ENCODE measurements at places on chromosomes 6 and 20. TPM values are rescaled to one million over a fixed set of nuclear protein-coding genes. Genes with fewer than 3 reads are reported as not detected.

DNA sequence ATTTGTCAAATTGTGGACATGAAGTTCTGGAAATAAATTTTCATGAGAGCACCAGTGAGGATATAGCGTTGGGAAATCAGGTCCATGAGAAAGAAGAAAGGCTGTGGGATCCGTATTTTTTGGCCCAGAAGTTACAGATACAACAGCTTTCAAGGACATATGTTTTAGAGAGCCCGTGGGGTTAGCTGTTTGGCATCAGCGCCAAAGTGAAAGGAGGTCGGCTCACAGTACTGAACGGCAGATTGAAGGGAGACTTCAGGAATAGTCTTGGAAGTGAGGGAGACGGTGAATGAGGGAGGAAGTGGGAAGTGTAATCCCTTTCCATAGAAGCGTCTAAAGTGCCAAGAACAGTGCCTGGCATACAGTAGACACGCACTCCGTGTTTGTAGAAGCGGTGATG, 31.8 kb downstream of the ZDHHC14 start:
- DNase-seq, result no peak

GRCh38 chr20:17457588-17458190, 73.5 kb downstream of the BFSP1 start:
- DNase-seq, result no peak

DNA sequence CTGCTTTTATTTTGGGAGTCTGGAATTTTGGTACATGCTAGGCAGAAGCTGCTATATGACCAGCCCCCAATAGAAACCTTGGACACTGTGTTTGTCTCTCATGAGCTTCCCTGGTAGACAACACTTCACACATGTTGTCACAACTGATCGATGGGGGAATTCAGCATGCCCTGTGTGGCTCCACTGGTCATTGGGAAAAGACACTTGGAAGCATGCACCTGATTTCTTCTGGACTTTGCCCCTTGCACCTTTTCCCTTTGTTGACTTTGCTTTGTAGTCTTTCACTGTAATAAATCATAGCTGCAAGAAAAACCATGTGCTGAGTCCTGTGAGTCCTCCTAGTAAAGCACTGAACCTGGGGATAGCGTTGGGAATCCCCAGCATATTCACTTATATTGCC, 7.9 kb upstream of the WFDC10A start:
- DNase-seq, result no peak

GRCh38 chr6:30157581-30157980, 3.4 kb downstream of the TRIM10 start:
- no peak for DNase-seq

GRCh38 chr6:131787766-131788712, 19.8 kb upstream of the ENPP1 start:
- DNase-seq, result no peak

DNA sequence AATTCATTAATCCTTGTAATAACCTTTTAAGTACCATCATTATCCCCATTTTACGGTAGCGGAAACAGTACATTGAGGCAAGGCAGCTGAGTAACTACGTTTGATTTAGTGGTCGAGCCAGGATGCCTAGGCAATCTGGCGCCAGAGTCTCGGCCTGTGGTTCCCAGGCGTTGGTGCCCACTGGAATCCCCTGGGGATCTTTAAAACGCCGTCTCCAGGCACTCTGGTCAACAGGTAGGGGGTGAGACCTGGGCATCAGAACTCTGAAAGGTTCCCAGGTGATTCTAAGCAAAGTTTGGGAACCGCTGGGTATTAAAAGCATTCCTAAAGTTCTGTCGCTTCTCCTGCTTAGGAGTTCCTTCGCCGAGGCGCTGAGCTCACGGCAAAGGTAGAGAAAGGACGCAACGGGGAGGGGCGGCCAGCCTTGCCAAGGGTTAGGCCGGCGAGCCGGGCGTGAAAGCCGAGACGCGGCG, 939 bp downstream of the DTNBP1 start:
- DNase-seq, result no peak

- no peak for DNase-seq
Observed at GRCh38 chr6:13248994-13249393, 79.3 kb downstream of the TBC1D7 start.

DNA sequence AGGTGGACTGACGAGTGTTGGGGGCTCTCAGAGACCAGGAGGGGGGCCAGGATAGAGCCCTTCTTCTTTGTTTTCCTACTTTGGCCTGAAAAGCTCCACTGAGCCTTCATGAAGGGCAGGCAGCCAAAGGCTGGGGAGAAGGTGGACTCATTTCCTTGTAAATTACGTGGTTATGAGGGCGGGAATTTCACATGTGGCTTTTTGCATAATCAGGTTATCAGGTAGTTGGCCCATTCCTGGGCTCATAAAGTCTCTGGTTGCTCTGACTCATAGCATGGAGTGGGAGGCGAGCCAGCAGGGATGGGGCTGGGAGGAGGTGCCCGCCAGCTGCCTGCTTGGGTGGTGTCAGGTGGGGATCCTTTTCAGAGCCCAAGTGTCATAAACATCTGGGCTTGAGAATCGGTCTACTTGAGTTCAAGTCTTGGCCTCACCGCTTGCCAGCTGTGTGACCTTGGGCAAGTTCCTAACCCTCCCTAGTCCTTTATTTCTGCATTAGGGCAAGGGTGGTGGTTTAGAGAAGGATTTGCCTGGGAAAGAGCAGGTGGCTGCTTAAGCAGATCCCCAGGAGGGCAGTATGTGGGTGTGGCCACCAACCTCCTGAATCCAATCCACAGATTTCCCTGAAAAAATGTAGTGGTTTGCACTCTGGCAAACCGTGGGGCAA, 26.5 kb upstream of the RNF24 start:
- DNase-seq, result peak; percentile 73

GRCh38 chr20:2006452-2007361, 12.8 kb upstream of the PDYN start:
- DNase-seq, result no peak

Gene KHDRBS2
- not detected for total RNA-seq

Gene HEY2
- total RNA-seq, result 2.9 TPM

Gene NNAT
- total RNA-seq, result 1.8 TPM

Gene VGLL2
- total RNA-seq, result not detected

Gene BPIFB1
- total RNA-seq, result not detected

Gene PAK5
- 0.10 TPM for total RNA-seq
